Suppressor macrophage treated with lipopolysaccharide for 1 hour (primary cell): ENCODE measurements at places on chromosomes 1 and 21.

- peak; percentile 68 for DNase-seq
Observed at GRCh38 chr1:118151312-118151937, 33.6 kb downstream of the SPAG17 start.

DNA sequence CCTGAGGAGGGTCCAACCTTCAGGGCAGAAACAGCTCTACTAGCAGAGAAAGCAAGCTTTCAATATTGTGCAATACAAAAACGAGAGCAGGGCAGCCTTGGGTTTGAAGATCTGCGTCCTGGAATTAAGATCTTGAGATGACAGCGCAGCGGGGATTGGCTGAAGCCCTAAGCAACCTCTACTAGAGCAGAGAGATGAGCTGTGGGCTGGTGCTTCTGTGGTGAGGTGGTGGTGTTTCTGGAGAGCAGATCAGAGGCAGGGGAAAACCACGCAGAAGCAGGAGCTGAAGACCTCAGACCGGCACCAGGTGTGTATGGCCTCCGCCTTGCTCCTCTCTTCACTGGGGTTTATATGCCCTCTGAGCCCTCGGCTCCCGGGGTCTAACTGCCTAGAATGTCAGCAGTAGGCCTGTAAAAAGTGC lies 12.5 kb downstream of the TRAF3IP3 start:
- DNase-seq, result peak; percentile 36

GRCh38 chr1:57279909-57280666 lies 143.8 kb downstream of the DAB1 start:
- DNase-seq, result no peak

DNA sequence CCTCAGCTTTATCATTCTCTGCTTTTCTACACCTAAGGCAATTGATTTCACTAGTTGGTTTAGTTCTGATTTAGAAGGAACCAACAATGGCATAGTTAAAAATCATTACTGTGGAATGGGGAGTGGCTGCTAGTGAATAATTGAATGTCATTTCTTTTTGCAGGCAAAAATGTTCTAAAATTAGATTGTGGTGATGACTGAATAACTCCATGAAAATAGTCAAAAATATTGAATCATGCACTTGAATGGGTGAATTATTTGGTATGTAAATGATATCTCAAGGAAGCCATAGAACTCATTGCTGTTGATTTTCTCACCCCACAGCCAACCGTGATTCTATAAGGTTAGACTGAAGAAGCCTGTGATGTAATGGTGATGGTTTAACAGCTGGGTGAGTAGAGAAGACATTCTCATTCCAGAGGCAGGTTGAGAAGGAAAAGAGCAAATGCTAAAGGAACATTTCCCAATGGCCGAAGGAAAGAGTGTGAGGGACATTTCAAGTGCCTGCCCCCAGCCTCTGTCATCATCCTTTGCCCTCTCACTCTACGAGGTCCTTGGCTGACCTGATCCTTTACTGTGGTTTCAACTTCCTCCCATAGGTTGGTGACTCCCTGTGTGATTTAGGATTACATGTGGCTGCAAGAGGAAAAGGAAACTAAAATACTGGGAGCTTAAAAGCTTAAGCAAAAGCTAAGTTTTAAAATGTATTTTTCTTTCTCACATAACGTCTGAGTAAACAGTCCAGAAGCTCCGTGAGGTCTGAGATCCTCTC lies 12.5 kb downstream of the OVAAL start:
- peak; percentile 57 for DNase-seq

DNA sequence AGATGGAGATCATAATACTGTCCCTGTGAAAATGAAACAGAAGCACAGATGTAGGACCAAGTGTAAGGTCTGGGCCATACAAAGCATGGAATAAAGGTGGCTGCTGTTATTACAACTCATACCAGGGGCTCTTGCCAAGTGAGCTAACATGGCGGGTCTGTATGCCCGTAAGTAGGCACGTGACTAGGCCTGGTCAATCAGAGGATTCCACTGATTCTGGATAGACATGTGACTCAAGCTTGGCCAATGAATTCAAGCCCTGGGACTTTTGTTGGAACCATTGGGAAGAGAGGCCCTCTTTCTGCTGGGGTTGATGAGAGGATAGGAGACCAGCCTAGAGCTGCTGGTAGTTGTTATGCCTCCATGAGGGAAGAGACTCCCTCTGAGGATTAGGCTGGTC lies 47.8 kb upstream of the WNT4 start:
- no peak for DNase-seq

DNA sequence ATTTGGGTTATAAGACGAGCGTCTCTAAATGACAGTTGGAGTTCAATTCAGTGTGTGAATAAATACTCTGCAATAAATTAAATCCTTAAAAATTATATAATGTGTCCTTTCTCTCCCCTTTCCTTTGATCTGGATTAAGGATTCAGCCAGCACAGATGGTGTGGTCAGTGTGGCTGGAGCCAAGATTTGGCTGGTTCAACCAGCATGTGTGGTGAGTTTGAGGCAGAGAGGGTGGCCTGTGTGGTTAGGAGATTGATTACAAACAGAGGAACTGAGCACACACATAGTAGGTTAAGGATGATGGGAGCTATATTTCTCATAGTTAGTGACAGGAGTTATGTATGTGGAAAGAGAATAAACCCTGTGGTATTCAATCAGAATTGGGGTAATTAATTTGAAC lies 14.2 kb upstream of the AMIGO1 start:
- DNase-seq, result no peak
